Astrocyte of the spinal cord (primary cell): ENCODE measurements at places on chromosomes 16 and 17.

DNA sequence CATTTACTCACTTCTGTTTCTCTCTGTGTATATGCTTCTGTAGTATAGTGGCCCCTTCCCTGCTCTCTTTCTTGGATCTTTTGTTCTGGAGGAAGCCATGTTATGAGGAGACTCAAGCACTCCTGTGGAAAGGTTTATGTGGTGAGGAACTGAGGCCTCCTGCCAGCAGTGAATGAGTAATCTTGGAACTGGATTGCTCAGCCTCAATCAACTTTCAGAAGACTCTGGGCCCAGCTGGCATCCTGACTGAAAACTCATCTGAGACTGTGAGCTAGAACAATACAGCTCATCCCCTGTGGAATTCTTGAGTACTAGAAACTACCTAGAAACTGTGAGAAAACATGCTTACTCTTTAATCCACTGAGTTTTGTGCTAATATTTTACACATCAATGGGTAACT, 133.1 kb upstream of the ZKSCAN2 start:
- DNase-seq: no peak

- DNase-seq: no peak
These were observed 7.5 kb downstream of the CCL4 start for GRCh38 chr17:36111068-36111490.

- DNase-seq: no peak
These were observed 10.3 kb downstream of the UTP18 start for GRCh38 chr17:51270636-51271035.

- DNase-seq: no peak
These were observed at the start of gene NPTX1 for GRCh38 chr17:80475910-80476876. Gene NPTX1 (minus strand): TSS chr17:80476607. CDS start chr17:80476446, 161 bp downstream.

- DNase-seq: no peak
These were observed 2.6 kb downstream of the APRT start for GRCh38 chr16:88809068-88809675.

DNA sequence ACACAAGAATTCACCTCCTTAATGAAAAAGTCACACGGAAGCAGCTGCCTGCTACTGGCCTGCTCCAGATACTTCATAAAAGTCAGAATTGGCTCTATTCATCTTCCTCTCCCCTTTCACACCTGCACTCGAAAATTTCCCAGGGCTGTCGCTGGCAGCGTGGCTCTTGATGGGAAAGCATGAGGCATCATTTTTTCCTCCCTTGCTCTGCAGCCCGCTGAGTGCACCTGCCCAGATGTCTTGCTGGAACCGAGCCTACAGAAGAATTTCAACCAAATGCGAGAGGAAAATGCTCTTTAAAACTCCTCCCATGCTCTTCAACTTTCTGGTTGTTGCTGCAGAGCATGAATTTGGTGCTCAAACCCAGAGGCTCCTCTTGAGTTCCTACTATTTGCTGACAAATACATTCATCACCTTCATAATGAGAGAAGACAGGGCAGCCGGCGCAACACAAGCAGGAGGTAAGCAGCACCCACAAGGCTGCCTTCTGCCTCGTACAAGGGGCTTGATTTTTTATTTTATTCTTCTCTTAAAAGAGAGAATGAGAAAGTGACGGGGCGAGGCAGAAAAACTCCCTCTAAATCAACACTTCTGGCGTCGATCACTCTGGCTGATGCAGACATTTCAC, 146.8 kb downstream of the ZFHX3 start:
- no peak for DNase-seq

- no peak for DNase-seq
These were observed 143.4 kb upstream of the MYOCD start for GRCh38 chr17:12522336-12522735.

GRCh38 chr16:17320009-17320408, 150.8 kb downstream of the XYLT1 start:
- DNase-seq: no peak

- no peak for DNase-seq
These were observed 33.7 kb upstream of the MFSD6L start for GRCh38 chr17:8832711-8833352.

- DNase-seq: no peak
These were observed 130.1 kb upstream of the TMEM97 start for GRCh38 chr17:28188841-28189263.

GRCh38 chr16:178668-179015, 1.6 kb upstream of the HBQ1 start:
- no peak for DNase-seq

- peak; percentile 61 for DNase-seq
These were observed 217.0 kb upstream of the CIBAR2 start for GRCh38 chr16:85329059-85329812.

DNA sequence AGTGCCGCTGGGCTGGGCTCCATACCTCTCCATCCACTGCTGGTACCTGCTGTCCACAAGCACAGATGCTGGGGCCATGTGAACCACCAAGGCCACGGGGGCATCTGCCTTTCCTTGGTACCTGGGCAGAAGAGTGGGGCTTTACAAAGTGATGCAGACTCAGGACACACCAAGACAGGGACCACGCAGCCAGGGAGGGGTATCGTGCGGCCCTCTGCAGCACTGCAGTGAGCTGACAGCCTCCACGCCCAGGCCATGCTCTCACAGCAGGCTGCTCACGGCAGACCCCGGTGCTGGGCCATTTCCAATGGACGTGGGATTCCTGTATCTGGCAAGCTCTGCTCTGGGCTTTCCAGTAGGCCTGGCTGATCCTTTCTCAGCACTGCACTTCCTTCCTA, 14.4 kb downstream of the ELAC2 start:
- DNase-seq: no peak

GRCh38 chr17:31688701-31689100, 170.3 kb downstream of the COPRS start:
- no peak for DNase-seq

DNA sequence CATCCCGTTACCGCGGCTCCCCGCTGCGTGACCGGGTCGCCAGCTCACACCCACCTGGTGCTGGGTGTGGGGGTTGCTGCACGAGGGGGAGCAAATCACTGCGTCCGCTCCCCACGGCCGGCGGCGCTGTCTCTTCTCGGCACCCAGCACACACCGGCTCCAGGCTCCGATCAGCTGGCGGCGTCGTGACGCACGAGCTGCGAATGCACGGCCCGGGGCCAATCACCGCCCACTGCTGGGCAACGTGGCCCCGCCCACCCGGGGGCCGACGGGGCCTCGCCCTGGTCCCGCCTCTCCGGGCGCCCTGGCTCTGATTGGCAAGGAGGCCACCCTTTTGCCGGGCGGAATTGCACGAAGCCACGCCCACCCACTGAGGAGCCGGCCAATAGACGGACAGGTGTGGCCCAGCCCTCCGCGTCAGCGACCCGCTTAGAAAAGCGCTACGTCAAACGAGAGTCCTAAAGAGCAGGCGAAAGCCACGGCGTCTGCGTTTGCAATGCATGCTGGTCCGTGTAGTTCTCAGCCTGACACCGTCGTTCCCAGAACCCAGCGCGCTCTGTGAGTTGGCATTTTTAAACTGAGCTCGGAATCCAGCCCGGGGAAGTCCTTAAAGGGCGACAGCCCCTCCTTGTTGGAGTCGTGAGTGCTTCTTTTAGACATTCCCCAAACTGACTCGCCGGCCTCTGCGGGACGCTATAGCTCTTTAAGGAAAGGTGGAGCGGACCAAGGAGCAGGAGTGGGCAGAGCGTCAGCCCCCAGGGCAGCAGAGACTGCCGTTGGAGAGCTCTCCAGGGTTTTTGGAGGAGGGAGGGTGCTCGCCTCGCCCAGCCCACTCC, 6.1 kb upstream of the TLCD2 start:
- peak; percentile 100 for DNase-seq

DNA sequence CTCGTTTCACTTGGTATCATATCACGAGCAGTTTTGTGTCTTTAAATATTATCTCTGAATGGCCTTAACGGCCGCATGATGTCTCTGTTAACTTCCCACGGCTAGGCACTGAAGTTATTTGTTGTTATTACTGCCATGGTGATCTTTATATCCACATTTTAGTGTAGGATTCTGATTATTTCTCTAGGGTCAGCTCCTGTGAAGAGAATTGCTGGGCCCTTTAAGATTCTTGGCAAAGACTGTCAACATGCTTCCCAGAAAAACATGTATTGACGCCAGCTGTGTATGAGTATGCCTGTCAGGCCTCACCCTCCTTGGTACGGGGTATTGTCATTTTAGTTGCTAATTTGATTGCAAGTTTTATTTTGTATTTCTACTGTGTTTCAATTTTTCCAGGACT, 263.5 kb downstream of the SNX29 start:
- peak; percentile 49 for DNase-seq

DNA sequence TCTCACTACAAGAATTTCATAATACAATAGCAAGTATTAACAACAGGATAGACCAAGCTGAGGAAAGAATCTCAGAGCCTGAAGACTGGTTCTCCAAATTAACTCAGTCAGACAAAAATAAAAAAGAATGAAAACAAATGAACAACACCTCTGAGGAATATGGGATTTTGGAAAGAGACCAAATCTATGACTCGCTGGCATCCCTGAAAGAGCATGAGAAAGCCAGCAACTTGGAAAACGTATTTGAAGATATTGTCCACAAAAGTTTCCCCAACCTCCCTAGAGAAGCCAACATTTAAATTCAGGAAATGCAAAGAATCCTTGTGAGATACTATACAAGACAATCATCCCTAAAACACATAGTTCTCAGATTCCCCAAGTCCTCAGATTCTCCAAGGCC, 20.9 kb downstream of the NLRP1 start:
- no peak for DNase-seq

DNA sequence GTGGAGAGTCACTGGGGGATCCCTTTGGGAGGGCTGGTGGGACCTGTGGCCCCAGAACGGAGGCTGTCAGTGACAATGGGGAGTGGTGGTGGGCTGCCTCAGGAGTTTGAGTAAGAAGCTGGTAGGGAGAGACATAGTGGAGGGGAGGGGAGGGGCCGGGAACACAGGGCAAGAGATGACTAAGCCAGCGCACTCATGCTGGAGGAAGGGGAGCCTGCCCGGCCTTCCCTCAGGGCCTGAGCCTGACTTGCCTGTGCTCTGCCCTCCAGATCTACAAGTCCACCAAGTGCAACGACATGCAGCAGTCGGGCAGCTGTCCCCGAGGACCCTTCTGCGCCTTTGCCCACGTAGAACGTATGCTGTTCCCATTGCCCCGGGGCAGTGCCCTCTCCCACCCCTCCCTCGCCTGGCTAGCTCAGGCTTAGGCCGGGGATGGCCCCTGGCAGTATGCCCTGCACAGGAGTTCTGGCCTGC, 29.3 kb downstream of the UNC13D start:
- DNase-seq: peak; percentile 76

DNA sequence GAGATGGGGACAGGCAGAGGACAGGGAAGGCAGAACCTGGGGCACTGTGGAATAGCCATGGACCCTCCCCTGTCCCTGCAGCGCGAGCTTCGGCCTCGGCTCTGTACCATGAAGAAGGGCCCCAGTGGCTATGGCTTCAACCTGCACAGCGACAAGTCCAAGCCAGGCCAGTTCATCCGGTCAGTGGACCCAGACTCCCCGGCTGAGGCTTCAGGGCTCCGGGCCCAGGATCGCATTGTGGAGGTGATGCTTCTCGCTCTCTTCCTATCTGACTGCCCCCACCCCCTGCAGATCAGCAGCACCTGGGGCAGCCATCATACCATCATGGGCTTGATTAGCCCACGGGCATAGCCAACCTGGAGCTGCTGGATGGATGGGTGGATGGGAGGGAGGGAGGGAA, 13.5 kb downstream of the NHERF1 start:
- DNase-seq: no peak

GRCh38 chr16:57349212-57350031, 9.2 kb upstream of the CCL22 start:
- no peak for DNase-seq

DNA sequence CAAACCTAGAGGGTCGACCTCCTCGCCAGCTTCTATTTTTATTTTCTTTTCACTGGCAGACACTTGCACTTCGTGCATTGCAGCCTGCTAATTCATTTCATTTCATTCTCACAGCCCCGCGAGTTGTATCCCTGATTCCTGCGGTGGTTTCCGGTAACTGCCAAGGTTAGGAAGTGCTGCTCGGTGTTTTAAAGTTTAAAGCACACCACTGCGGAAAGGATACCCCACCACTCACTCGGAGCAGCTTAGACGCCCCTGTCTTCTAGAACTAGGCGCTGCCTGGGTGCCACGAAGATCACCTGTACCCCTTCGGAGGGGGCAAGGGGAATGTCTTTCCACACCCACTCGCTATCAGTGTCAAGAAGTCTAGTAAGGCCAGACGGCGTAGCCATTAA, 509 bp downstream of the CNEP1R1 start:
- DNase-seq: peak; percentile 15

DNA sequence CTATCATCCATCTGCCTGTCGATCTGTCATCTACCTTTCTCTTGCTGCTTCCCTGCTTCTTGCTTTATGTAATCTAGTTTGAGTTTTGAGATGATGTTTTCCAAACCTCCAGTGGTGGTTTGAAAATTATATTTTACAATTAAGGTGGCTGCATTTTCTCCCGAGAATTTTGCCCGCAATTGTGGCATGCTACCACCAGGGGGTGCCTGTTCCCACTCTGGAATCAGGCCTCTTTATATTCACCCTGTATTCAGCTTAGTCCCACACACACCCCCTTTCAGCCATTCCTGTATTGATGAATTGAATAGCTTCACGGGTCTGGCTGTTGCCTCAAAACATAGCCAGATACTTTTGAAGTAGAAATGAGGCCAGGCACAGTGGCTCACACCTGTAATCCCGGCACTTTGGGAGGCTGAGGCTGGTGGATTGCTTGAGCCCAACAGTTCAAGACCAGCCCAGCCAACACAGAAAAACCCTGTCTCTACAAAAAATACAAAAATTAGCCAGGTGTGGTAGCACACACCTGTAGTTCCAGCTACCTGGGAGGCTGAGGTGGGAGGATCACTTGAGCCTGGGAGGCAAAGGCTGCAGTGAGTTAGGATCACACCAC, 3.2 kb downstream of the PRSS22 start:
- DNase-seq: no peak

DNA sequence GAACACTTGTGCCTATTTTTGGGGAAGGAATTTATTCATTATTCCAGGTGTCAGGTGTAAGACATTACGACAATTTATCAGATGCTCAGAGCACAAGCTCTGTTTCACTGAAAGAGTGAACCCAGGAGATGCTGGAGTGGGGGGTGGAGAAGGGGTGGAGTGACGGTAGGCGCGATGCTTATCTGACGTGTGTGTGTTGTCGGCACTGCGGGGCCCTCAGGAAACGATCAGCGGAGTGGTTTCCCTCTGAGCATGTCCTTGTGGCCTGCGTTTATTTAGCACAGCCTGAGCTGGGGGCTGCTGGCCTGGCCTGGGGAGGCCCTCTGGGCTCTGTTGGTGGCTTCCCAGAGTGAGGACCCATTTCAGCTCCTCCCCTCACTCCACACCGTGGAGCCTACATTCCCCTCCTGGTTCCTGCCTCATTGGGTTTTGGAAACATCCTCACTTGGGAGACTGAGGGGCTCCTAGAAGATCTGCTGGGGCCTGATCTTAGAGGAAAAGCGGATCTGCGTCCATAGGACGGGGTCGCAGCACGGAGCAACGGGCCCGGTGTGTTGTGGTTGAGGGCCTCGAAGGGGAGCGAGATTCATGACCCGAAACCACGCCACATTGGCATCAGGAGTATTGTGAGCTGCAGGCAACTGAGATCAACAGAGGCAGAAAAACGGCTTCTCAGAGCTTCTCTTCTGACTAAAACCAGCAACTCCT, 19.0 kb upstream of the GNG13 start:
- no peak for DNase-seq

GRCh38 chr17:80783486-80783885, 208.2 kb upstream of the CHMP6 start:
- no peak for DNase-seq
